Suppressor macrophage (primary cell): ENCODE measurements at places on chromosomes 11 and 22.

GRCh38 chr11:95999711-96000406 lies 76.0 kb upstream of the MTMR2 start:
- no peak for DNase-seq

GRCh38 chr11:17745023-17745772 lies 10.6 kb downstream of the KCNC1 start:
- no peak for DNase-seq

GRCh38 chr11:47998733-47999359 lies 18.5 kb downstream of the PTPRJ start:
- DNase-seq: no peak

GRCh38 chr11:128845334-128845780 lies 21.7 kb downstream of the KCNJ1 start:
- no peak for DNase-seq

DNA sequence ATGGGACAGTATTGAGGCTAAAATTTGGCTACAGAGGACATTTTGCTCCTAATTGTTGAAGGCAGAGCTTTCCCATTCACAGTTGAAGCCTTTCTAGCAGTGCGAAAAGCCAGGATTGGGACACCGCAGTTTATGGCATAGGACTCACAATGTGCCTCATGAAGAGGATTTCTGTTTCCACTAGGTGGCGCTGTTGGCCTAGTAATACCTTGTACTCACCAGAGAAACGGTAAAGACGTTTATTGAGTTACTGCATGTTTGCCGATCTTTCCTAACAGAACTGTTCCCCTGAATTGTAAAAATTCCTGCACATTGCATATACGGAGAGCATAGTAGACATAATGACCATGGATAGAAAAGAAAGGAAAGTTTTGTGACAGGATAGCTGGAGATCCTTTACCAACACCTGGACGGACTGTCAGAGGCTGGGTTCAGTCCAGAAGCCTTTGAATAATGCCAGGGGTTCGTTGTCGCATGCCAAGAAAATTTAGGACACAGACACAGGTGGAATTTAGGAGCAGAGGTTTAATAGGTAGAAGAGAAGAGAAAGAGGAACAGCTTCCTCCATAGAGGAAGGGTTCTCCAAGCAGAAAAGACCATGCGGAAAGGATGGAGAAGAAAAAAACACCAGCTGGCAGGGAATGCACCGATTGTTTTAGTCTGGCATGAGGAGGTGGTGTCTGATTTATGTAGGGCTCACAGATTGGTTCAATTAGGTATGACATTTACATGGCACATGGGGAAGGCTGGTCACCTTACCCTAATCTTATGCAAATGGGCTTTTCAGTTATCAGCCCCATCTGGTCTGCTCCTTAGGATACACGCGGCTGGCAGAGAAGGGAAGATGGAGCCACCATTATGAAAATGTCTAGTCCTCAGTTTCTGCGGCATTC lies 10.8 kb upstream of the OR51D1 start:
- peak; percentile 65 for DNase-seq

DNA sequence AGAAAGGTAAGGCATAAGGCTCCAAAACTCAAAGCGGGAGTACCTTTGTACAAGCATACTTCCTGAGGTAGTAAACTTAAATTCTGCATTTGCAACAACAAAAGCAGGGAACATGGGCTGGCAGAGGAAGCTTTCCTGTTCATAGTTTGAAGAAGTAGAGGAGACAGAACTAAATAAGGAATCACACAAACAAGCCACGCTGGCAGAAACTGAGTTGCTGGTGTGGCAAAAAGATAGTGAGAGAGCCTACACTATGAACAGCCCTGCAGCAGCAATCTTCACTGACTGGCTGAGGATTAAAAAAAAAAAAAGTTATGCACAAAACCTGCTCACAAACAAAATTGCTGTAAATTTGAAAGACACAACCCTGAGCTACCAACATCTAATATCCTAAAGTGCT lies 46.5 kb downstream of the FCHSD2 start:
- DNase-seq: peak; percentile 70
